ENCODE measurements at places on chromosomes 2 and 18.
A peak's percentile ranks its signal among the peaks of the same experiment; 100 is the strongest.

- DNase-seq = no peak
Observed at GRCh38 chr2:52396836-52397235, 1364.9 kb upstream of the NRXN1 start.

DNA sequence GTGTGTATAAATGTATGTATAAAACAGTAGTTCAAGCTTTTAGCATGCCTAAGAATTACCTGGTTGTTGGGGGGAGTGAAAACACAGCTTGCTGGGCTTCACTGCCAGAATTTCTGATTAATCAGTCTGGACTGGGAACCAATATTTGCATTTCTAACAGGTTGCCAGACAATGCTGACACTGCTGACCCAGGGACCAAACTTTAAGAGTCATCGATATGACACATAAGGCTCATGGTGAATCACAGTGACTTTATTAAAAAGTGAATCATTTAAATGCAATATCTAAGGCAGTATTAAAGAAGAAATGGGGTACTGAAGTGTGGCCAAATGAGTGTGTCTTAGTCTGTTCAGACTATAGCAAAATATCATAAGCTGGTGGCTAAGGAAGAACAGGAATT is 195.9 kb upstream of the DTNA start:
- DNase-seq = no peak

- no peak for DNase-seq
Observed at GRCh38 chr2:112800881-112801583, 16.7 kb upstream of the IL1A start.

DNA sequence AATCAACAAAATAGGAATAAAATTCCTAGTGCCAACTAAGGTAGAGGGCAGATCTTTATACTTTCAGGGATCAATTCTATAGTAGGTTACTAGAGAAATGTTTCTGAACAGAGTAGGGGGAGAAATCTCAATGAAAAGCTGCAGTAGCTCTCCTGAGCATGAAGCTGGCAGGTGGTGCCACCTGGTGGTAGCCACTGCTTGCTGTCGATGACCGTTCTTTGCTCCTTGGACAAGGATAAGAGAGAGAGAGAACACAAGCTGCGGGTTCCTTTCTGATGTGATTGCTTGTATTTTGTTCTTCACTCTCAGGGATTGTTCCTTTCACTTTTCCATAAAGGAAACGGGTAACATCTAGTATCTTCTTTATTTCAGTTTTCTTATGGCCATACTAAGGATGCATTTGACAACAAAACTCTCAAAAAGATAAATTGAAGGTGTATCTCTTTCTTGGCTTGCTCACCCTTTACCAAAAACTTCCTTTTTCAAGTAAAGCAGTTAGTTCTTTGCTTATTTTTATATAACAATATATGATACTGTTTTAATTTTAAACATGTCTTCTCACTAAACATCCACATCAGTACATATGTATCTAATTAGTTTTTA is 18.6 kb upstream of the MRPL19 start:
- peak; percentile 77 for DNase-seq

DNA sequence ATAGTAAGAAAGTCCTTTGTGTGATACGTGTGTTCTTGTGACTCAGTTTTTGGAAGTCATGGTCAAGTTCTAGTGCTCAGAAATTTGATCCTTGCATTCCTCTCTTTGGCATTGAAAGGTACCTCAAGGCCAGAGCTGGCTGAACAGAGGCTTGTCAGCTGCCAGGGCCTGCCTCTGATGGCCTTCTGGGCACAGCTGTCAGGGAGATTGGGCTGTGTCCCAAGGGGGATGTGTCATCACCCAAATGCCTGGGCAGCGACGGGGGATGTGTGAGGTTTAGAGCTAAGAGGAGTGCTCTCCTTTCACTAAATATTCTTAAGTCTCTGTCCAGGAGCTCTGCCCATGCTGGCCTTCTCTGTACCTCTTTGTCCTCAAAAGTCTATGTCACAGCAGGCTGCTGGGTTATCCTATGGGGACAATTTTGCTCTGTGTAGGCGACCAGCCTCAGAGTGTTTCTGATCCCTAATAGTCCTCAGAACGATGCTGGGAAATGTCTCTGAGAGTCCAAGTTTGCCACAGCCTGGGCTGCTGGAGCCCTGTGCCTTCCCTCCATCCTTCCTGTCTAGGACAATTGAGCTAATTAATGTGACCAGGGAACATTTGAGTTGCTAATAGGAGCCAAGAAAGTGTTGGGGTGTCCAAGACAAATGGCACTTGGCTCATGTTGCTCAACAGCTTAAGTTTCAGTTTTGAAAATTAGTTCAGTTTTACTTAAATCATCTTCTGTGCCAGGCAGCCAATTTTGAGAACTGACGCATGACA is 115.4 kb upstream of the ZNF521 start:
- no peak for DNase-seq

Measured in NT2/D1 (cell line).